RKO (cell line): ENCODE measurements at places on chromosomes 5 and 9.
A peak's percentile ranks its signal among the peaks of the same experiment; 100 is the strongest.

DNA sequence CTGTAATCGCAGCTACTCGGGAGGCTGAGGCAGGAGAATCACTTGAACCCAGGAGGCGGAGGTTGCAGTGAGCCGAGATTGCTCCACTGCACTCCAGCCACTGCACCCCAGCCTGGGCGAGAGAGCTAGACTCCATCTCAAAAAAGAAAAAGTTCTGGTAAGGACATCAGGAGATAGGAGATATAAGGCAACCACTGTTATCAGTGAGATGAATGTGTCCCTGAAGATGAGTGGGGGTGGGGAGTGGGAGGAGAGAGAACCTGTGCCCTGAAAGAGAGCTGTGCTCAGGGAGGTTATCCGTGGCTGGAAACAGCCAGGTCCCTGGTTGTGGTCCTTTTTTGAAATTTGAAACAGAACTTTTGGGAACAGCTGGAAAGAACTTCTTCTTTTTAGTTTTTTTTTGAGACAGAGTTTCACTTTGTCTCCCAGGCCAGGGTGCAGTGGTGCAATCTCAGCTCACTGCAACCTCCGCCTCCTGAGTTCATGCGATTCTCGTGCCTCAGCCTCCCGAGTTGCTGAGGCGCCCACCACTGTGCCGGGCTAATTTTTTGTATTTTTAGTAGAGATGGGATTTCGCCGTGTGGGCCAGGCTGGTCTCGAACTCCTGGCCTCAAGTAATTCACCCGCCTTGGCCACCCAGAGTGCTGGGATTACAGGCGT lies 2.6 kb downstream of the PTPA start:
- DNase-seq, result no peak

DNA sequence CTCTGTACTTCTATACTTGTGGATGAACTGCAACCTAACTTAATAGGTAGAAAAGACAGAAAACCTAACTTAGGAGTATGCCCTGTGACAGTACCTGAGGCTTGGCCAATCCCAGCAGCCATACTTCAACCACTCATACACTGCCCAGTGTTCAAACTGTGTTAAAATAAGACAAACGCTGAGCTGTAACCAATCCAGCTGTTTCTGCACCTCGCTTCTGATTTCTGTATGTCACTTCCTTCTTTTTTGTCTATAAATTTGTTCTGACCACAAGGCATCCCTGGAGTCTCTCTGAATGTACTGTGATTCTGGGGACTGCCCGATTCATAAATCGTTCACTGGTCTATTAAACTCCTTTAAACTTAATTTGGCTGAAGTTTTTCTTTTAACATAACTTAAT lies 41.4 kb downstream of the AUH start:
- DNase-seq, result no peak

DNA sequence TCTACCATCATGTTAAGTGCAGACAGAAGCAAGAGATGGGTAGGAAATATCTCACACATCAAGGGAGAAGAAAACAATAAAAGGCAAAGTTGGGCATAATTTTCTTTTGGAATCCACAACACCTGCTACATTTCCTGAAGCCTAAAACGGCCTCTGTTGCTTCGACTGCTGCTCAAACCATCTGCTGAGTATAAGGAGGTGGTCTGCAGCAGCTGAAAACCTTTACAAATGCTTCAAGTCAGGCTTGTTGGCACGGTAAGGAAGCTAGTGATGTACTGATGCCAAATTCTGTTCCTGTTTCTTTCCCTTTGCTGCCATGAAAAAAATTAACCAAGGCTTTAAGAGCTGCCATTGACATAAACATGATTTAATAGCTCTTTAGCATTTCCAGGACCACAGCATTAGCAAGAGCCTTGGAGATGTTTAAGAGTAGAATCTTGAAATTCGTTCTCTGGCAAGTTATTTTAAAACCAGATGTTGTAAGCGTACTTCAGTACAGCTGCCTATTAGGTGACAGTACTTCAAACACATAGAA lies 75.6 kb downstream of the DMRTA1 start:
- DNase-seq, result no peak

DNA sequence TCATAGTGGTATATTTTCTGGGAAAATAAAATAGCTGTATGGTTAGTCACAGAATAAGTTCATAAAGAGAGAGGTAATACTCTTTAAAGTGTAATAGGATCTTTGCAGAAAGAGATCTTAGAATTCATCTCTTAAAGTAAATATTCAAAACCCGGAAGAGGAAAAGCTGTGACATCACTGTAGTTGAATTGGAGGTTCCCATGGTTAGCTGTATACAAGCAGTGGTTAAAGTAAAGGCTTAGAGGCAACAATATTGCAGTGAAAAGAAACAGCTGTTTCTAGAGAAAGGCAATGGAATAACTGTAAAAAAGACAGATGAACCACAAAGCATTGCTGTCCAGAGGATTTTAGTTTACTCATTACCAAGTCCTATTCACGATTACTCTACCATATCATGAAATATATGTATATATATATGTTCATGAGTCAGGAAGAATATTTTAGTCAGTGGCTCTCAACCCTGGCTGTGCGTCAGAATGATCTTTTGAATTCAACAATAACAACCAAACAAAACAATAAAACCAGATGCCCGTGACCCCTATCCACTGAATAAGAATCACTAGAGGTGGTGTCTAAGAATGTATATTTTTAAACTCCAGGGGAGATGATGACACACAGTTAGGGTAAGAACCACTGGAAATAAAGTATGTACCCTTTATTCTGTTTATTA lies 4.7 kb downstream of the ERCC6L2 start:
- DNase-seq, result no peak

DNA sequence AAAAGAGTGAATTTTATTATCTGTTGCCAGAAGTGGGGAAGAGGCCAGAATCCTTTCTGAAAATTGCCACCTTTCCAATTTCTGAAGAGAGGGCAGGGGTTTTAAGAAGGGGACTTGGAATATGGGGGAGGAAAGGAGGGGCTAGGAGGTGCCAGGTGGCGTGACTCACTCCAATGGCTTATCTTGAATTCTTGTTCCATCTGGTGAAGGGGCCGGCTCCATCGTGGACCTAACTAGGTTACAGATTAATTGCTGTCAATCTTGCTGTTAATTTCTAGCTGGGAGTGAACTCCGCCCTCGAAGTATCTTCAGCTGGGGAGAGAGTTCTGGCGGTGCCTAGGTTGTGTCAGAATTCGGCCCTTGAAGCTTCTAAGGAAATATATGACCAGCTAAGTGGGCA lies 138.7 kb downstream of the YTHDC2 start:
- no peak for DNase-seq

DNA sequence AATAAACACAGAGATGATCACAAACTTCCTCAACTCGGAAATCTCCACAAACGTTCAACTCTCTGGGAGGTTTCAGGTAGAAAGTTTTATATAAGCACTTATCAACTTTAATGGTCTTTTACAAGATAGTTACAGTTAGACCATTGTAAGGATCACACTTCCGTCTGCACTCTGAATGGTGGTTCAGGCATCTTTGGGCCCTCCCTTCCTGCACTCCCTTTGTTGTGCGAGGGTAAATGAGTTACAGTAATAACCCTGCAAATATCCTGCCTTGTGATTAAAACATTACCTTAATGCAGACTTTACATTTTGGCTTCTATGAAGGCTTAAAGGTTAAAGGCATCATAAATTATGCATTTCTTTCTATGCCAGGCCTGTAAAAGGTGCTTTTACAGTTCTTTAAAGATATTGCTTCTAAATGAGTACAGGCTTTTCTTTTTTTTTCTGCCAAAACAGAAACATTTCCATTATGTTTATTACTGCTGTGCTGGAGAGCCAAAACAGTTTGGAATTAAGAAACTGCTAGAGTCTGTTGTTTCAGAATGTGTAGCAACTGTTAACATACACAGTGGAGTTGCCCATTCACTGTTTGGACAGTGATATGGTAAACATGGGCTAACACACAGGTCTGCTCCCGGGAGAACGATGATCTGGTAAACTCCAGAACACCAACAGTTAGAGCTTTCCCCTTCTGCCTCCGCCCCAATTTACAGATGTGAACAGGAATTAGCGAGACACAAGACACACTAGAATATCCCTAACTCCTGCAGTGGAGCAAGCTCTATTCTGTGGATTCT lies 1.1 kb downstream of the PRUNE2 start:
- DNase-seq, result no peak

- DNase-seq, result no peak
Observed at GRCh38 chr5:87307796-87308423, 40.2 kb downstream of the RASA1 start.

GRCh38 chr9:108197008-108197365 lies 658.8 kb downstream of the ACTL7B start:
- DNase-seq, result no peak

DNA sequence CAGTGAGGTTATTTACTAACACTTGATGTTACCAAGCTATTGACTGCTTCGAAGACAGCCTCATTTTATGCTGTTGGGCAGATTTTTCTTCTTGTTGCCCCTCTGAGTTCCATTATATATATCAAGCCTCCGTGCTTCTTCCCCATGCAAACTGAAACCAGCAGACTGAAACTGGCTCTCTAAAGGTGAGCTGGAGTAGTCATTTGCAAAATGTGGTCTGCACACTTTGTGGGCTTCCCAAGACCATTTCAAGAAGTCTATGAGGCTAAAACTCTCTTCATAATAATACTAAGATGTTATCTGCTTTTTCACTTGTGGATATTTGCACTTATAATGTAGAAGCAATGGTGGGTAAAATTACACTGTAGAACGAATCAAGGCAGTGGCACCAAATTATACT lies 13.9 kb downstream of the SLC36A1 start:
- no peak for DNase-seq

GRCh38 chr9:120158221-120158620 lies 421.7 kb downstream of the CDK5RAP2 start:
- DNase-seq, result no peak

- DNase-seq, result peak; percentile 40
Observed at GRCh38 chr5:132183723-132184122, 43.9 kb downstream of the P4HA2 start.

DNA sequence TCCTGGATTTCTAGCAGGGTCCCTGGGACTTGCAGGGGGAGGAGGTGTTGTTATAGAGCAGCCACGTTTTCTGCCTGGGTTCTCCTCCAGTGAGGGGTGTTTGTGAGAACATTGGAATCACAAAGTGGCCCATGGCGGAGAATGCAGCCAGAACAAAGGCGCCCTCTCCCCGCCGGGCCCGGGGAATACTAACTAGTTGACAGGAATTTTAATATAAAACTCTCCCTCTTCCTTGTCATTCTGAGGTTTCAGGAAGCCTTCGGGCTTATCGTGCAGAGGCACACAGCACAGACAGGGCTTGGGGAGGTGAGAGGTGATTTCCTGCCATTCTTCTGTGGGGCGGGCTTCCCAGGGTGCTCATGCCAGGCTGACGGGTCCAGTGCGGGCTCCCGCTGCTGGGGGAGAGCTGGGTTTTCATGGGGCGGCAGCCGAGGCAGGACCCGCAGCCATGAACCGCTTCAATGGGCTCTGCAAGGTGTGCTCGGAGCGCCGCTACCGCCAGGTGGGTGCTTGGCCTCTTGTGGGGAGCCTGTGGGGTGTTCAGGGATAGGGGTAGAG lies 37.7 kb downstream of the RGS3 start:
- DNase-seq, result no peak
